NCI-H187 (cell line): ENCODE measurements at places on chromosomes 4 and X.

DNA sequence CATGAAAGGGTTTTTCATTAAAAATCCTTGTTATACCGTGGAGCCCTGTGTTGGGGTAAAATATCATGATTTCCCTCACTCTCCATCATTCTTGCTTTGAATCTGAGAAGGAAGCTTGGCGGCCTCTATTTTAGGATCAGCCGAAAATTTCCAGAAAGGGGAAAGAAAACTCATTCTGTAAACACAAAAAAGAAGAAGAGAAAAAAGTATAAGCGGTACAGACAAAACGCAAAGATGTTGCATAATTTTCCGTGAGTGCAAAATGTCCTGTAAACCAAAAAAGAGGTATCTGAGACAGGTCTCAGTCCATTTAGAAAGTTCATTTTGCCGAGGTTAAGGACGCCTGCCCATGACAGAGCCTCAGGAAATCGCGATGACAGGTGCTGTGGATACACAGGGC lies 5.3 kb downstream of the CSF2RA start:
- DNase-seq, result no peak

DNA sequence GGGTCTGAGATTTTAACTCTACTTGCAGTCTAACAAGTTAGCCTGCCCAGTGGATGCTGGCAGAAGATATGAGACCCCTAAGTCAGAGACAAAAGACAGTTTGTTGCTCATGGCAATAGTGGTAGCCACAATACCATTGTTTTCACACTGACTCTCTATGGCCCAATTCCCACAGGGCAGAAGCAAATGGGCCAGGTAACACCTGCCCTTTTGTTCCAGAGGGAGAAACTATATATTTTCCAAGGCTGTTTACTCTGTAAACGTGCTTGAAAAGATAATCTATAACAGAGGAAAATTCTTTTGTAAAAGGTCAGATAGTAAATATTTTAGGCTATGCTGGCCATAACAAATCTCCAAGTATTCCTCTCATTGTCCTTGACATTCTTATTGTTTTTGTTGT lies 57.2 kb upstream of the NPNT start:
- no peak for DNase-seq

DNA sequence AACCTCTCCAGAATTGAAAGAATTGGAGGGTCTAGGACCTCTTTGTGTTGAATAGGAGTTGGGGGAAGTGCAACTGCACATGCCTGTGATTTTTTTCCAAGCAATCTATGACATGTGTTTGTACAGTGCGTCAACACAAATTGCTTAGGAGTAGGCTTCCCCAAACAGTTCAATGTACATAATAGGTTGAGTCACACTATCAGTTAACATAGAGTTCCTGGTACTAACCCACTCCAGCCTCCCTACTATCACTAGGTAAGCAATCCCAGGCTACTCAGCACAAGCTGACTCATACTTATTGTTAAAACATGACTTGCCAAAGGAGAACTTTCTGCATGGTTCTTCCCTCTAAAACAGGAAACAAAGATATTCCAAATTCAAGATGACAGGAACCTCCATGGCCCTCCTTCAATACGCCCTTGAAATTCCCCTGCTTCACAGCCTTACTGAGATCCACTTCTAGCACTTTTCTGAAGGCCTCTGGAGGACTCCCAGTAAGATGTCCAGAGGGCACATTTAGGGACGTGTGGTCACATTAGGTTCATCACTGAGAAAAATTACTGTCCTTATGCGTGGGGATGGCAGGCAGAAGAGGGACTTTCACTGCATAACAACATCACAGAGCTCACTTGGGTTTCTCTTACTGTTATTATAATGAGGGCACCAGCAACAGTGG lies 8.4 kb upstream of the VSIG1 start:
- no peak for DNase-seq

DNA sequence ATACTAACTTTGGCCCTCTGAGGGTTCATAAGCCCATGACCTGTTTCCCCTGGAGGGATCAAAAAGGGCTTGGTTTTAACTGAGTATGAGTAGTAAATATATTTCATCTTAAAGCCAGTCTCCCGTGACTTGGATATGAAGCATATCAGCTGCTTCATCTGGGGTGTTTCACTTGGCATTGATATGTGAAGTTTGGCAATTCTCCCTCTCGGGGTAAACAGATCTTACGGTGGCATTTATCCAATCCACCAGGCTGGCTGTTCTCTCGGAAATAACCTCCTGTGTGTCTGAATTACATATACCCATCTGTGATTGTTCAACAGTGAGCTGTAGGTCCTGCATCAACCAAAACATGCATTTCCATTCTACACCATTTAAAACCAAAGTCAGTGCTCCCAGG lies 130.7 kb downstream of the ADAM29 start:
- DNase-seq, result no peak

DNA sequence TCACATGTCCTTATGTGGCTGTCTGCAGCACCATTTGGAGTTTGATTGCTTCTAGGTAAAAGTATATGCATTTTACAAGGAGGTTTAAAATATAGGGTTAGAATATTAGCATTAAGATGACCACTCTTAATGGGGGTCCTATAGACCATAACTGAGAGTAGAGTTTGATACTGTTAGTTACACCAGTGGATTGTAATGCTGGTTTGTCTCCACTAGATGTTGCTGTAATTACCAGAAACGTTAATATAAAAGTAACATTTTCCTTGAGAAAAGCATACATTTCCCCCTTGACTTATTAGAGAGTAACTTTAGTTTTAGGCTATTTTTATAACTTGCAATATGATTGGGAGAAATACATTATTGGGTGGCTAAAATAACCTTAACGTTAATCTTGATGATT lies 93.0 kb downstream of the ZXDA start:
- no peak for DNase-seq

DNA sequence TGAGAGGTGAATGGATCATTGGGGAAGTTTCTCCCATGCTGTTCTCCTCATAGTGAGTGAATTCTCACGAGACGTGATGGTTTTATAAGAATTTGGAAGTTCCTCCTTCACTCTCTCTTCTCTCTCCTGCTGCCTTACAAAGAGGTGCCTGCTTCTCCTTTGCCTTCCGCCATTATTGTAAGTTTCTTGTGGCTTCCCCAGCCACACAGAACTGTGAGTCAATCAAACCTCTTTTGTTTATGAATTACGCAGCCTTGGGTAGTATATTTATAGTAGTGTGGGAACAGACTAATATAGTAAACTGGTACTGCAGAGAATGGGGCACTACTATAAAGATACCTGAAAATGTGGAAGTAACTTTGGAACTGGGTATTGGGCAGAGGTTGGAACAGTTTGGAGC lies 7.8 kb upstream of the CTAG2 start:
- DNase-seq, result no peak

GRCh38 chrX:71923516-71923915 lies 12.9 kb downstream of the NHSL2 start:
- DNase-seq, result no peak

DNA sequence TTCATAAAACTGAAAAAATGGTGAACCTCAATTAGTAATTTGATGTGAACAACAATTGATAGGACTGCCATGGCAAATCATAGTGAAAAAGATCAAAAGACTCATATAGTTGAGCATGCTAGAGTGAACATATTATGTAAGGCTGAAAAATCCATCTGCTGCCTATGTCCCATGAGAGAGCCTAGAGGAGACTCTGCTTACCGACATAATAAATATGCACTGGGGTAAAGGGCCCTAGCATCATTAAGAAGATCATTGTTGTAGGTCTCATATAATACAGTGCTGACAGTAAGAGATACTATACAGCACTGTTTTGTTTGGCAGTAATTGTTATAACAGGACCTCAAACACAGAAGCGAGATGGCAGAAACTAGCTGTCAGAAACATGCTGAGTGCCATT lies 229.0 kb downstream of the PABPC4L start:
- no peak for DNase-seq
